ENCODE measurements at places on chromosomes 3 and 15.

DNA sequence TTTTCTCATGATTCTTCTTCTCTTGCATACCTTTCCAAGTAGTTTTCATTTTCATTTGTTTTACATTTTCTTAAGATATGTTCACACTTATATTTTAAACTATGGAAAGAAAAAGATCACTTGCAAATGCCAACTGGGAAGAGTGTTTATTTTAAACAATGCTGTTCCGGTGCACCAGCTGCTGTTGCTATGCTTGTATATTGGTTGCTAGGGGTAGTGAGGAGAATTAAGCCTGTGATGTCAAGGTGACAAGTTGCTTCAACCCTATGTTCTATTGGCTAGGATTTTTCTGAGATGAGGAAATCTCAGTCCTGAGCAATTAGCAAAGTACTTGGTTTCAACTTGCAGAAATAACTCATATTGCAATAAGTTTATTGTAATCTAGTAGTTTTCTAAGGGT lies 500.1 kb downstream of the MFSD1 start:
- DNase-seq: no peak

DNA sequence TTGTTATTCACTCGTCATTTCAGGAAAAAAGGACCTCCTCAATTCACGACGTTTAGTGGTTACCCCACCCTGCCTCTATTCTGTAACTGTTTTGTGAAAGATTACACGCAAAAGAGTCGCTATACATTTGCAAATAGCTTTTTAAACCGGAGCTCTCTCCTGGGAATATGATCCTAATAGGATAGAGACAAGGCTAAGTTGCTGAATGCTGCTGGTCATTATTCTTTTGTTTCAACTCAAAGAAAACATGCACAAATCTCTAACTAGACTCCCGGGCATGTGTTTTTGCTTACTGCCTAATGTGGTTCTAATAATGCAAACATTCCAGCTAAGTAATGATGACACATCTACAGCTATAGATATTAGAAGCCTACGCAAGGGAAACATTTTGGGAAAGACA lies 214.6 kb upstream of the MDFIC2 start:
- DNase-seq: no peak

- peak; percentile 9 for DNase-seq
Observed at GRCh38 chr3:18469775-18470174, 44.6 kb upstream of the SATB1 start.

- DNase-seq: no peak
Observed at GRCh38 chr3:10378246-10378645, 57.3 kb upstream of the SEC13 start.

GRCh38 chr3:33433843-33434242 lies 6.4 kb downstream of the UBP1 start:
- no peak for DNase-seq

DNA sequence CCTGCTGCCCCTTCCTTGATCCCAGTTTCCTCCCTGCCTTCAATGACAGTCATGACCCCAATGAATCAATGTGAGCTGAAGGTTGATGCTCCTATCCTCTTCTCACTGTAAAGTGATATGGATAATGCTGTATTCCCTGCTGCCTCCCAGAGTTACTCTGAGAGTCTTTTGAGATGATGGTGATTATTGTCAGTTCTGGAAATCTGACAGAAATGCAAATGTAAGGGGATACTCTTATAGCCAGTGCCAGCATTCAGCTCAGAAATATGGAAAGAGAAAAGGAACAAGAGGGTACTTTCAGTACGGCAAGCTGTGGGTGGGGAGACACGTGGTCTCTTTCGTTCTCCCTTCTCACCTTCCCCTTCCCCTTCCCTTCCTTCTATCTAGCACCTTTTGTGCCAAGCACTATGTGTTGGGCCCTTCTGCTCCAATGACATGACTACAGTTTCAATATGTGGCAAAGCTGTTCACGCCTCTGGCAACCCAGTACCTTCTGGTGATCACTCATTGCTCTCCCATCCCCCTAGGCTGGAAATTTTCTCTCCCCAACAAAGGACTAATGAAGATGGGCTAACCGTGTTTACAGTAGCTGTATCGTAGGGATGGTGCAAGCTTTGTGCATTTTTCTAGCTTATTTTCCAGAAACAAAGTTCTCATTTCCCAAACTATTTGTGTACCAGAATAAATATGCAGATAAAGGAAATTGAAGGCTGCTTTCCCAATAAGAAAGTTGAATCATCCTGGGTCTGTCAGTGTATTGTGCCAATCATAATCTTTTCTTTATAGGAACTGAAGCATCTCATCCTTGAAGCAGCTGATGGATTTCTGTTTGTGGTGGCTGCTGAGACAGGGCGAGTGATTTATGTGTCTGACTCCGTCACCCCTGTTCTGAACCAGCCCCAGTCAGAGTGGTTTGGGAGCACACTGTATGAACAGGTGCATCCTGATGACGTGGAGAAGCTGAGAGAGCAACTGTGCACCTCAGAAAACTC lies 70.3 kb downstream of the ARNT2 start:
- DNase-seq: no peak

DNA sequence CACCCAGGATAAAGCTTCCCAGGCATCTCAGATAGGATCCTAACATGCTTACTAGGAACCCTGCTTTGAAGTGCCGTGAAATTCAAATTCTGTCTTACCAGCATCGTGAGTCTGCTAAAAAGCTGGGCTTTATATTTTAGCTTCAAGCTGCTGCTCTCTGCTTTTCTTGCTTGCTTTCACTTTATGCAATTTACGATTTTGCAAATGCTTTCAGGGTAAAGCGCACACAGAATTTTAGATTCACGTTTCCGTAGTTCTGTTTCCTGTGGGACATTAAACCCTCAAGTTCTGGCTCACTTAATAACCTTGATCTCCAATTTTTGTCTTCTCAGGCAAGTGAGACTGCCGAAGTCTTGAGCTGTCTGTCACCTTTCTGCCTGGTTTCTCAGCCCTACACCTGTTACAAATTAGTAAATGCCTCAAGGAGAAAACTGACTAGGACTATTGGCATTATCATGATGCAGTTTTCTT lies 170.5 kb upstream of the TGFBR2 start:
- DNase-seq: no peak

DNA sequence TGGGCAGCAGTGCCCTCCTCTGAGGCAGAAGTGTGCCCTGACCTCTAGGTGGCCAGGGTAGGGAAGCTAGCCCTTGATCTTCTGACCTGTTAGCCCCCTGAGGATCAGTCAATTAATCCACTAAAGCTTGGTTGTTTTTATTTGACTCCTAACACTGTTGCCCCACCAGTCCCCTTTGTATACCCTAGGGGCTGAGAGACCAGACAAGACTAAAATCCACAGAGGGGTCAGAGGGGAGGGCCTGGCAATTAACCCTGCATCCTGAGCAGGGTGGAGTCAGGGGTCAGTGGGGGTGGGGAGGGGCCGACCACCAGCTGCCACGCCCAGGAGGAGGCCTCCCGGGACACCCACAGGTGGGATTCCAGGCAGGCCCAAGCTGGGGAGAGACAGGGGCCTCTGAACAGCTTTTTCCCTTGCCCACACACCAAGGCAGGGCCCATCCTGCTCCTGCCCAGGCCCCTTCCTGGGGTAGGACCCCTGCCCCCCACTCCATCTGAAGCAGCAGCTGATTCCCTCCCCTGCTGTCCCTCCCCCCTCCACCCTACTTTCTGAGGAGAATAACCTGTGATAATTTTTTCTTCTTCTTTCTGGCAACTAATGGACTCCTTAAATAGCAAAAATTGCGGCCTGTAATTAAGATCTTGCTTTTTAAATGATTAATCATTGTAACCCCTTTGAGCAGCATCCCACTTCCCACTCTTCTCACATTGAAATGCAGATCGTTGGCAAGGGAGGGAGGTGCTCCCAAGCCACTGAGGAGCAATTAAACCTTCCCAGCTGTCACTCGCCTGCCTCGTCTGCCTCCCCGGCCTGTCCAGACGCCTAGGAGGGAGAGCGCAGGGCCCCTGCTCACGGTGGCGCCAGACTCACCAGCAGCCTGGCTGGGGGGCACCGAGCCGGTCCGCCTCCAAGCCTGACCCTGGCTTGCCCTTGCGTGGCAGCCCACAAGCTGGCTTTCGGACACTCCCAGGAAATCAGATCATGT lies 51.9 kb downstream of the RHCG start:
- DNase-seq: no peak

GRCh38 chr15:65377976-65378366 lies at the start of gene IGDCC3:
Gene IGDCC3, minus strand, starts transcription at chr15:65378002. Its CDS starts 214 bp downstream, at chr15:65377788.
- DNase-seq: no peak

DNA sequence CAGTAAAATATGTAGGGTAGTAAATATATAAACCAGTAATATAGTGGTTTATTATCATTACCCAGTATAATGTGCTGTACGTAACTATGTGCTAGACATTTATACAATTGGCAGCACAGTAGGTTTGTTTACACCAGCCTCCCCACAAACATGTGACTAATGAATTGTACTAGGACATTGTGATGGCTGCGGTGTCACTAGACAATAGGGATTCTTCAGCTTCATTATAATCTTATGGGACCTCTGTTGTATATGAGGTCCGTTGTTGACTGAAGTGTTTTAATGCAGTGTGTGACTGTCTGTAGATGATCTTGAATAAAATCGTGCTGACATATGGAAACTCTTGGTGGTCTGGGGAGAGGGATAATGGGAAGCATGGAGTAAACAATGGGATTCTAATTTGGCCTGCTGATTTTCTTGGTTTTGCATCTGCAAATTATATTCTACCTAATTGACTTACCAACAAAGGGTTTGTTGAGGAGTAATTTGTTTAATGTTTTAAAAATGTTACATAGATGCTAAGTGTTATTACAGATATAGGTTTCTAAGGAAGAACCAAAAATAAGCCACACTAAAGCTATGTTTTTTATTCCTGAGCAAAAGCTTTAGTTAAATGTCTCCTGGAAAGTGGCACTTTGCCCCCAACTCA lies 496.5 kb upstream of the TBL1XR1 start:
- no peak for DNase-seq
